IPS DF 6.9 (cell line): ENCODE measurements at places on chromosomes 2 and 18.

GRCh38 chr18:25425024-25425423, 73.1 kb upstream of the ZNF521 start:
- DNase-seq = no peak

GRCh38 chr2:152588998-152589397, 128.3 kb downstream of the PRPF40A start:
- no peak for DNase-seq

GRCh38 chr2:84144345-84144744, 314.7 kb downstream of the SUCLG1 start:
- no peak for DNase-seq

GRCh38 chr18:4450065-4450658, 4.9 kb downstream of the DLGAP1 start:
- DNase-seq = no peak

DNA sequence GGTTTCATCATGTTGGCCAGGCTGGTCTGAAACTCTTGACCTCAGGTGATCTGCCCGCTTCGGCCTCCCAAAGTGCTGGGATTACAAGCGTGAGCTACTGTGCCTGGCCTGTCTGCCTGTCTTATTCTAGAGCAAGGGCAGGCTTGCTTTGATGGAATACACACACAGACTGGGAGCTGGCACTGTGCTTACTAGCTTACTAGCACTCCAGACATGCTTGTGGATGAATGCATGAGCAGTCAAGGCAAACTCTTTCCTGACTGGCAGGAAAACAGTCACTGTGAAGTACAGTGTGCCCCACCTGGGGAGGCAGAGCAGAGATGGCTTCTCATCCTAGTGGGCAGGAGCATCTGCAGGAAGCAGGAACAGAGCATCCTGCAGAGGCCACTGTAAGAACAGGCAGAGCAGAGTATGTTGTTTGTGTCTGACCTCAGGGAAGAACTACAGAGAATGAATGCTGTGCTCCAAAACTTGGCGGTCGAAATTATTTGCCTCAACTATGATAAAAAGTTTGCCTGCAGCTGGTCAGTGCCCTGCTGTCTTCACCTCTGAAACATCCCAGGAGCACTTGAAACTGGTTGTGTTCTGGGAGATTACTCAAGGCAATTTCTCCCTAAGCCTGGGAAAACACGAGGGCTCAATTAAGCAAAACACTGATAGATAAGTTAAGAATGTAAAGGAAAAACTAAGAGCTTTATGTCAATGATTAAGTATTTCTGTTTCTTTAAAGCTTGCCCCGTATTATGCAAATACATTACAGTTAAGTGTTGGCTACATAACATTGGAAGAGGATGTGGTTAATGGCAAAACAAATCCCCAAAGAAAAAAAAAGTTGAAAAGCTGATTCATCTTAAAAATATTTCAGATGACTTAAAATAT, 102.4 kb downstream of the VAPA start:
- no peak for DNase-seq
